ENCODE measurements at places on chromosomes 7 and 10. TPM values are rescaled to one million over a fixed set of nuclear protein-coding genes. Genes with fewer than 3 reads are reported as not detected.

DNA sequence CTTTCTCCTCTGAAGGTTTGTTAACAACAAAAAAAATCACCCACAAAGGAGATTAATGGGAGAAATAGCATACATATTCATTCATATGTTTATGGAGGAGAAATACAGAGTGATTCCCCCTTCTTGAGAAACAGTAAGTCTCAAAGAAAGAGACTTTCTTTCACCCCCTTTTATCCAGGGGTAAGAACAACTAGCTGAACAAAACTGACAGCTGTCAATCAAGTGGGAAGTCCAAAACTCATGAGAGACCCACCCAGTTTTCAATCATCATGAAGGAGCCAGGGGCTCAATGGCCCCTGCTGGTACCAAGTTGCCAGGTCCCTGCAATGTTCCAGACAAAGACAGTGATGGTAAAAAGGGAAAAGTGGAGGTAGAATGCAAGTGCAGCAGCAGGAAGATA is 1.9 kb upstream of the CYP3A43 start:
- no peak for DNase-seq

GRCh38 chr7:143463556-143463955 is 14.1 kb upstream of the TAS2R41 start:
- DNase-seq, result no peak

GRCh38 chr10:100773646-100774045 is 28.3 kb downstream of the PAX2 start:
- no peak for DNase-seq

- no peak for DNase-seq
These were observed 339.9 kb downstream of the ARL4A start for GRCh38 chr7:13027321-13027720.

DNA sequence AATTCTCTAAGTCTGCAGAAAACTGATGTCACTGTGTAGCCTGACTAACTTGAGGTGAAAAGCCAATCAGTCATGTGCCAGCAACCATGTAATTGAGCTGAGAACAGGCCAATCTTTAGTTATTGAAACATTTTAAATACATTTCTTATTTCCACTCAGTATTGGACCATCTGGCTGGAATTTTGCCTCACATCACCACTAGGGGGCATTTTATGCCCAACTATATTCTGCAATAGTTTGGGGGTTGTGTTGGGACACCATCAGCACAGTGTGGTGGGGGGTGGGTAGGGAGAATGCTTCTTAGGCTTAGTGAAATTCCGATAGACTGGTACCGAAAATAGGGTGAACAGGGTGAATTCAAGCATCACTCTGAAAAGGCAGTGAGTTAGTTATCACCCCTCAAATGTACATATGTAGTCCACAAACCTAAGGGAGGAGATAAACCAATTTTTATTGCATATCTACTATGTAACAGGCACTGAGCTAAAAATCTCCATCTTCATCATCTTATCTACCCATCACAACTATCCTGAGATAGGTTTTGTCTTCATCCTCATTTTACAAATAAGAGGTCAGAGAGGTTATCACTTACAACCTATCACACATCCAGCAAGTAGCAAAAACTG is 17.8 kb downstream of the NPSR1 start:
- peak; percentile 3 for DNase-seq

DNA sequence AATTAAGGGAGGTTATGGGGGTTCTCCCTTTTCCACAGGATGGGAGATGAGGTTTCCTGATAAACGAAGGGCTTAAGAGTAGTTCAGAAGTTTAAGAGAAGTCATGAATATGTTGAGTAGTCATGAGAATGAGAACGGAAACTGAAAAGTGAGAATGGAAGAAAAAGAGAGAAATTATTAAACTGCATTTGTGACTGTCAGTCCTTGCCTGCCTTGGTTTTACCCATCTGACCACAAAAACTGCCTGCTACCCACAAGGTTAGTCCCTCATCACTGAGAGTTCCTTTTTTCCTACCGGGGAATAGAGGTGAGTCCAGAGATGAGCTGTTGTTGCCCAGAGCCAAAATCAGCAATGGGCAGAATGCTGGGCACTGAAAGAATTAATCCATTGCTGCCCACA is 174.1 kb upstream of the BET1 start:
- no peak for DNase-seq

GRCh38 chr10:27464993-27465392 is 39.1 kb upstream of the RAB18 start:
- no peak for DNase-seq

DNA sequence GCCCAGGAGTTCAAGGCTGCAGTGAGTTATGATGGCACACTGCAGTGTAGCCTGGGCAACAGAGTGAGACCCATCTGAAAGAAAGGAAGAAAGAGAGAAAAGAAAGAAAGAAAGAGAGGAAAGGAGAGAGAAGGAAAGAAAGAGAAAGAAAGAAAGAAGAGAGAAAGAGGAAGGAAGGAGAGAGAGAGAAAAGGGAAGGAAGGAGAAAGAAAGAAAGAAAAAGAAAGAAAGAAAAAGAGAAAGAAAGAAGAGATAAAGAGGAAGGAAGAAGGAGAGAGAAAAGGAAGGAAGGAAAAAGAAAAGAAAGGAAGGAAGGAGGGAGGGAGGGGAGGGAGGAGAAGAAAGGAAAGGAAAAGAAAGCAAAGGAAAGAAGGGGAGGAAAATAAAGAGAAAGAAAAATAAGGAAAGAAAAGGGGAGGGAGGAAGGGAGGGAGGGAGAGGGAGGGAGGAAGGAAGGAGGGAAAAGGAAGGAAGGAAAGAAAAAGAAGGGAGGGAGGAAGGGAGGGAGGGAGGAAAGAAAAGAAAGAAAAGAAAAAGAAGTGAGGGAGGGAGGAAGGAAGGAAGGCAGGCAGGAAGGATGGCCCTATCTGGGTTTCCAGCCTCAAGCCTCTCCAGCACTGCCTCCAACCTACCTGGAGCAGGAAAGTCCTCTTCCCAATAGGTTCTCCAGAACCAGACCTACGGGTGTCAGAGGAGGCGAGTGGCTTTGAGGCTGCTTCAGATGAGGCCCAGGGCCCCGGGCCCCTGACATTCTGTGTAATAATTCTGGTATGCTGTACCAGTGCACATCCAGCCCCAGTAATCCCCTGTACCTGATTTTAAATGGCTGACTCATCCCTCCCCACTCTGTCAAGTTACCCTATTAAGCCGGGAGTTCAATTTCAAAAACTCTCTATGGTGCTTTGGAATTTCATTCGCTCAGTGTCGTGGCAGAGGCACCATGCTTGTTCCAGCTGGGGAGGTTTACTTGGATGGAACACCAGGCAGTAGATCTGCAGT is 6.8 kb upstream of the PARD3 start:
- no peak for DNase-seq

DNA sequence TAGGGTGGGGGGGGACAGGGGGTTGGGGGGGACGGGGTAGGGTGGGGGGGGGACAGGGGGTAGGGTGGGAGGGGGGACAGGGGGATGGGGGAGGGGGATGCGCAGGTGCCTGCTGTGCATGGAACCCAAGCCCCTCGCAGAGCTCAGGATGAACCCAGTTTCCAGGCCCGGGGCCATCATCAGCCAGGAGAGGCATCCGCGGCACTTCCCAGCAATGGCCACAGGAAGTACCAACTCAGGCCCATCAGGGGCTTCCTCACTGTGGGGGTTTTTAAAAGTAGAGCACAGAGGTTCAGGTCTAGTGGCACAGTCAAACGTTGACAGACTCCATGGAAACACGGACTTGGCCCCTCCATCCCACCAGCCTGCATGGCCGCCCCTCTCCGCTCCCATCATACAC is 172.7 kb downstream of the DIP2C start:
- DNase-seq, result no peak

- DNase-seq, result no peak
These were observed 26.1 kb upstream of the FAM221A start for GRCh38 chr7:23653942-23654341.

- no peak for DNase-seq
These were observed 456.5 kb downstream of the GATA3 start for GRCh38 chr10:8511026-8511425.

GRCh38 chr7:128672927-128673517 is 930 bp downstream of the GARIN1A start:
- peak; percentile 5 for DNase-seq

DNA sequence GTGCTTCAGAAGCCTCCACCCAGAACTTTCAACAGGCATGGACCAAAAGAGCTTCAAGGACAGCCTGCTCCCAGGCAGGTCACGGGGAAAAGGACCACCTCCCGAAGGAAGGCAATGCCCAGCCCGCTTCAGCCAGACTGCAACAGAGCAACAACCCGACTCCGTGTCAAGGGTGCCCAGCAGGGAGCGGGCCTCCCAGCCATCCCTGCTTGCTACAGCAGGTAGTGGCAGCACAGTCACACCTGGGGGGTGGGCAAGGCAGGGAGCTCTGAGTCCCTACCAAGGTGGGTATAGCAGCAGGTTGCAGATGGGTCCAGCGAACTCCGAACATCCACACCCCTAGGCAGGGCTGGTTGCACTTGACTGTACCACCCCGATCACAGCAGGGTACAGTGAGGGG is 467.8 kb upstream of the PFKP start:
- no peak for DNase-seq

LHPP gene
- polyA plus RNA-seq, result 16.6 TPM

SRRM3 gene
- 0.60 TPM for polyA plus RNA-seq

COX19 gene
- 17.5 TPM for polyA plus RNA-seq

NODAL gene
- polyA plus RNA-seq, result 0.82 TPM

WNT2 gene
- 138 TPM for polyA plus RNA-seq

TAF5 gene
- 5.6 TPM for polyA plus RNA-seq

CDHR1 gene
- polyA plus RNA-seq, result 0.18 TPM

All from right lung (tissue), 10 donors.